Activated CD4-positive, alpha-beta T cell treated with anti-CD3 and anti-CD28 coated beads, Interleukin-2, amount 50 U/mL, for 1 hour (primary cell): ENCODE measurements at places on chromosomes 16 and 17.

DNA sequence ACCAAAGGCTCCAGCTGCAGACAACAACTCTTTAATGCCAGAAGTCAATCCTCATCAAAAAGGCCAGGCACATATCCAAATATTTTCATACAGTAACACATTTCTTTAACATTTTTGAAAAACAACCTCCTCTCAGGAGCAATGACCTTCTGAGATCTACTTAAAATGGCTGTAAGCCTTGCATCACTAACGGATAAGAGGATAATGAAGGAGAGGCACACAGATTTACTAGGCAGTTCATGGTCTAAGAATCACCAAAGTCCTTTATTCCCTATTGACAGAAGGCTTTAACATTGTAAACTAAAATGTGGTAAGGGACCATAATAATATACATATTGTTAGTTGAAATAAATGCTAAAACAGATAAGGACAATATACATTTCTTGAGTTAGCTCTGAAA lies 114.7 kb downstream of the USP32 start:
- DNase-seq: no peak

DNA sequence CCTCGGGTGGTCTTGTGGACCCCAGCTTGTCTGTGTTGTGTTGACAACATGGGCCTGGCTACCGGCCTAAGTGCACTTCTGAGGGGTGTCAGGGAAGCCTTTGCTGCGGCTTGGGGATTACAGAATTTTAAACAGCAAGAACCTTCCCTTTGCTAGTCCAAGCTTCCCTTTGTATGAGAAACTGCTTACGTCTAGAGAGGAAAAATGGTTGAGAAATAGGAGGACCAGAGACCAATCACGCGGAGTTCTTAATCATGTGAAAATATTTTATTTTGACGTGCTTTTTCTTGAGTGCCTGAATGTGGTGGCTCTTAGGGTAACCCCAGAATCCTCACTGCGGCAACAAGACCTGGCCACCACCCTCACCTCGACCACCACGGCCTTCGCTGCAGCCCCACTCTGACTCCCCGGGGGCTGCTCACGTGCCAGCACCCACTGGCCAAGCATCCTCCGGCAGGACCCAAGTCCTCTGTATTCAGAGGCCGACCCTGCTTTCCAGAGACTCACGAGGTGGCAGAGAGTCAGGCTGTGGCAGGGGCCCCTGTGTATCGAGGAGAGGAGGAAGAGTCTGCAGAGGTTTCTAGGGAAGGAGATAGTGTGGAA lies 81.2 kb downstream of the ZNF778 start:
- DNase-seq: no peak

DNA sequence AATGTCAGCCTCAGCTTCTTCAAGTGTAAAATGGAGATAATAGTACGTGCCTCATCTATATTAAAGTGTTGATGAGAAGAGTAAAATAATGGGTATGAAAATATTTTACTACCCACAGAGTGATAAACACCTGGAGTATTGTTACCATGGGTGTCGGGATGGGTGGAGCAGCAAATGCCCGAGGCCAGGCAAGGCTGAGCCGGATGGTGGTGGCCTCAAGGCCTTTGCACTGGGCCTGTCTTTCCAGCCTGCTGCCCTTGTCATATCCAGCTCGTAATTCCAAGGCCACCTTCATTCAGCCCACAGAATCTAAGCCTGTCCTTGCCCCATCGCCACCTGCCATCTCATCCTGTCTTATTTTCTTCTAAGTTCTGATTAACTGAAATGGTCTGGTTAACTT lies 49.4 kb downstream of the SNX29 start:
- no peak for DNase-seq

DNA sequence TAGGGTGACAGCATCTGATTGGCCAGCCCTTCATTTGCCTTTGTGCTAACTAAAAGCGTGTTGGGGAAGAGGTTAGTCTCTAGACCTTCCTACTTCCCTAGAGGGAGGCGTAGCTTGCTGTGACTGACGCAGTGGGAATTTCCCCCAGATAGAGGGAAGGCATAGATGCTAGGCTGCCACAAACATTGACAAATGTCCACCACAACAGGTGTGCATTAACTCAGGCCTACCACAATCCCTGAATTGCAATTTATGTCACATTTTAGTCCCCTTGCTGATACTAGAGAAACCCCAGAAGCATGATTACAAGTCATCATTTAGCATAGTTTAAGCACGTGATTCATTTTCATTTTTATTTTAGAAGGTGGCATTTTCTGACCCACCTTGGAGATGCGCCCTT lies 76.3 kb upstream of the WSB1 start:
- no peak for DNase-seq

DNA sequence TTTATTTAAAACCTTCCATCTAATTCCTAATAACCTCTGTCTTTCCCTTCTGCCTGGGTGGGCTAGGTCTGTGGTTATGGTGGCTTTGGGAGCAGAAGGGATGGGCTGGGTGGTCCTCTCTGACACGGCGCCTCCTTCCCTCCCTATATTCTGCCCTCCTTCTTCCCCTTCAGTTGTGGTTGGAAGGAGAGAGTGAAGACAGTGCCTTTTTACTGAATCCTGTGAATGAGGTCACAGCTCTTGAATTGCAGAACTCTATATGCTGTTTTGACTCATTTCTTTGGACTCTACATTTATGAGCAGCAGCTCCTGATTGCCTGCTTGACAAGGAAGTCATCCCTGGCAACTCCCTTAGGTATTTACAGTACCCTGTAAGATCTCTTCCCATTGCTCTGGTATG lies 256.0 kb upstream of the ELAC2 start:
- DNase-seq: no peak

- no peak for DNase-seq
Observed at GRCh38 chr17:64171041-64171440, 41.1 kb upstream of the ERN1 start.

- DNase-seq: no peak
Observed at GRCh38 chr17:78971756-78972506, 7.8 kb downstream of the LGALS3BP start.

GRCh38 chr17:55421179-55421934 lies at the start of gene MMD:
Gene MMD (minus strand): TSS chr17:55421835. CDS start chr17:55421695, 140 bp downstream.
- peak; percentile 3 for DNase-seq

- no peak for DNase-seq
Observed at GRCh38 chr16:1466968-1467521, 7.8 kb downstream of the CLCN7 start.
